ENCODE measurements at places on chromosomes 7 and 10. TPM values are rescaled to one million over a fixed set of nuclear protein-coding genes. Genes with fewer than 3 reads are reported as not detected.

- no peak for DNase-seq
Measured at GRCh38 chr7:157032644-157033482, 22.4 kb upstream of the MNX1 start.

- no peak for DNase-seq
Measured at GRCh38 chr7:123723913-123724312, 24.9 kb downstream of the WASL start.

LIPF gene
- not detected for total RNA-seq

OR13A1 gene
- 0.15 TPM for total RNA-seq

REPIN1 gene
- 83.7 TPM for total RNA-seq

Data from ovary (tissue), 10 donors.